Spleen (tissue), 13 donors: ENCODE measurements at places on chromosomes 3 and 15.

DNA sequence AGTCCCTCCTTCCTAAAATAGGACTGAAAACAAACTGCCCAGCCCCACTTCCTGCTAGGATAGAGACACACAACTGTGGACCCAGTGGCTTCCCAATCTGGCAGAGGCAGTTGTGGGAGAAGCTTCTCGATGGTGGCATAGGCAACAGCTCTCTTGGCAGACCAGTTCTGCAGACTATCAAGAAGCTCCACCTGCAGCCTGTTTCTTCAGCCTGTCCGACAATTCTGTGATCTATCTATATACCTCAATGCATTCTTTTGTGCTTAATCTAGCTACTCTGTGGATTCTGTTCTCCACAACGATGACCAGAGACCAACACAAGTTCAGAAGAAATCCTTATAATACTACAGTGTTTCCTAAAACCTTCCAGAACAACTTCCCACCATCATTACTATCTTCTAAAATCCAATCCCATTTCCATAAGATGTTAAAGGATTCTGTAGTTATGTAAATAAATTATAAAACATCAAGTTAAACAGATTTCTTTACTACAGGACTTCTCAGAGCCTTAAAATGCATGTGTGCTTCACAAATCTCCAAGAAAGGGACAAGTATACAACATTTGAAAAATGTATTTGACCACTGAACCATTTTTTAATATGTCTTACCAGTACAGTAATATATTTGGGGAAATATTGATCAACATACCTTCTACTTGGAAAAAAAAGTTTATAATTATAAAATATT, 57.7 kb downstream of the IGF2BP2 start:
- no peak for DNase-seq

DNA sequence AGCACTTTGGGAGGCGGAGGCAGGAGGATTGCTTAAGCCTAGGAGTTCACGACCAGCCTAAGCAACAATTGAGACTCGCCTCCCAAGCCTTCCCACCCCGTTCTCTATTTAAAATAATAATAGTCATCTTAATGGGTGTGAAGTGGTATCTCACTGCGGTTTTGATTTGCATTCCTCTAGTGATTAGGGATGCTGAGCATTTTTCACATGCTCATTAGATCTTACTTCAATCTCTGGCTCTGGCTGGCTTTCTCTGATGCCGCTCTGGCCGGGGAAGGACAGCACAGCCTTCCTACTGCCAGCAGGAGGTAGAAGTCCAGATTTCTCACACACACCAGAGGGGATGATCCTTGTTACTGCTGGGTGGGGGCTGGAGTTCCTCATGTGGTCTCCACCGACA, 7.4 kb upstream of the EIF4A2 start:
- no peak for DNase-seq

- DNase-seq: no peak
These were observed 386.5 kb upstream of the SGO1 start for GRCh38 chr3:20572473-20572872.

GRCh38 chr3:141227752-141228151, 3.9 kb upstream of the PXYLP1 start:
- no peak for DNase-seq

DNA sequence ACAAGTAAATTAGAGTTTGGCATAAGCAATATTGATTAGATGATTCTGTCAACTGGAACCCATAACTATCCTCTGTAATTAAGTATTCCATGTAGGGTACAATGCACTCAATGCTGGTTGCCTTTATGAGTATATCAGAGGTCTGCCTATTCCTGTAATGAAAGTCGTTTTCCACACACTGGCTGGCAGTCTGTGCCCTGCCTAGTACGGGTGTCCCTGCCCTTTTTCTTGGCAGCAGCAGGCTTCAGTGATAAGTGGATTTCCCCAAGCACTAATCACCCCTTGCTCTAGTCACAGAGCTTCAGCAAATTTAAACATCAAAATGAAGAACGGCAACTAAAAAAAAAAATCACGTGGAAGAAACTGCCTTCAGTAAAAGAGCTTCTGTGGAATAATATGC, 294.8 kb upstream of the STT3B start:
- no peak for DNase-seq

DNA sequence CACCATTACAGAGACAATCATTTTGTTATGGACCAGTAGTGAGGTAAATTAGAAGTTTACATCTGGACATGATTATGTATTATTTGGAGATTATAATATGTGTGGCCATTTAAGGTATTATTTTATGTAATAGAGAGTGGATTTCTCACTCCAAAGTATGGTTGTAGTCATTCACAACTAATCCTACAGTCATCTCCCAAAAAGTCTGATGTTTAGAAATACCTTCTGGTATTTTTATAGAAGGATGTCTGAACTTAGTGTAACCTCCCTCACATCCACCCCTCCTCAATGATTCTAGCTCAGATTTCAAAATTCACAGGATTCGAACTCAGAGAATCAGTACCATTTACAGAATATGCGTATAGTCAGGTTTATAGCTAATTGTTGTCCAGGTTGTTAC, 346.6 kb upstream of the MEIS2 start:
- DNase-seq: no peak

GRCh38 chr3:52277972-52278509, 408 bp downstream of the WDR82 start:
- peak; percentile 94 for DNase-seq

DNA sequence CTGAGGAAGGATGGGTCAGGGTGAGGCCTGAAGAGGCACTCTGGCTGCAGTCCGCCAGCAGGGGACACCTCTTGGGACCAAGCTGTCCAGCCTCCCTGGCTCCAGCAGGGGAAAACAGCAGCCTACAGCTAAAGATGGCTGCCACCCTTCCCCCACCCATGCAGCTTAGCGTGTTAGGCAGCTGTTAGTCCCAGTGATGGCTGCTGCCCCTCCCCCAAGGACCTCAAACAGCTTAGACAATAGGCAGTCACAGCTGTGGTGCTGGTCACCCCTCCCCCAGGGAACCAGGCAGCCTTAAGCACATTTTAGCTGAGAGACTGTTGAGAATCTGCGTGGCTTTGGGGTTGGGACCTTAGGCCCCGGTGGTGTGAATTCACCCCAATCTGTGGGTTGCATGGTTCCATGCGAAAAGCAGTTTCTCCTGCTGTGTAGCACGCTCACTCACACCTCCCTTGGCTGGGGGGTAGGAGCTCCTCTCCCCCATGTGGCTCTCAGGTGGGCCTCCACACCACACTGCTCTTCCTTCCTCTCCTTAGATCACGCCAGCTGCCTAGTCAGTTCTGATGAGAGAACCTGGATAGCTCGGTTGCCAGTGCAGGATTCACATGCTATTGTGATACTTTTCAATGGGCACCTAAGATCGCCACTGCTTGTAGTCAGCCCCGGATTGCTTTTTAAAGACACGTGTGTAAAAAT, 140.5 kb upstream of the CADPS start:
- DNase-seq: peak; percentile 41

DNA sequence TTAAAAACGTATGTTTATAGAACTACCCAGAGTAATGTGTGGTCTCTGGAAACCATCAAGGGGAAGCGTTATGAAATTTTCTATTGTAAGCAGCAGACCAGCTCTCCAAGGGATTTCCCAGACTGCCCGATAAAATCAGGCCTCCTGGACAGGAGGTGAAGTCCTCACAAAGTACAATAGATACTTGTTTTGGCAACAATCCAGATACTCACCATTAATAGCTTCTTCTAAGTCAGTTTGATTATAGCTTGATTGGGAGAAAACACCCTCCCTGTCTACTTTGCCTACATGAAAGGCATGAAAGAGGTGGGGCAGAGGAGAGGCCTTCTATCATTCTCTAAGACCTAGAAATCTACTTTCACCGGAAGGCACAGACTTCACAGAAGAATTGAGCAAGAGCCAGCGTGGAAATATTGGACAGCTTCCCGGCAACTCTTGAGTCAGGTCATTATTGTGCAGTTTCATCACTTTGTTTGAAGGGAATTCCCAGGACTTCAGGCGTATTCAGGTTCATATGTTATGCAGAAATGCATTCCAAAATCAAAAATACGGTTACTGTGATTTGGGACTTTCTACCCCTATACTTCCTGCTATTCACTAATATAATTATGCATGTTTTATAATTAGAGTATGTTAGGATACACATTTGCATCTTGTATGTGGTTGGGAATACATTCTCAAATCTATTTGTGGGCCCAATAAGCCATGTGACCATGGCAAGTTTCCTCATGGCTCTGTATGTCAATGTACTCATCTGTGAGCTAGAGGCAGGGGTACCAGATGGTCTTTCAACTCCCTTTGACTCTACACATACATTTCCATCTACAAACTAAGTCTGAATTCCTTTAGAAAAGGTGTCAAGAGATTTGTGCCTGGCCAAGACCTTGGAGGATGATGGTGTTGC, 103.5 kb downstream of the CD47 start:
- no peak for DNase-seq

DNA sequence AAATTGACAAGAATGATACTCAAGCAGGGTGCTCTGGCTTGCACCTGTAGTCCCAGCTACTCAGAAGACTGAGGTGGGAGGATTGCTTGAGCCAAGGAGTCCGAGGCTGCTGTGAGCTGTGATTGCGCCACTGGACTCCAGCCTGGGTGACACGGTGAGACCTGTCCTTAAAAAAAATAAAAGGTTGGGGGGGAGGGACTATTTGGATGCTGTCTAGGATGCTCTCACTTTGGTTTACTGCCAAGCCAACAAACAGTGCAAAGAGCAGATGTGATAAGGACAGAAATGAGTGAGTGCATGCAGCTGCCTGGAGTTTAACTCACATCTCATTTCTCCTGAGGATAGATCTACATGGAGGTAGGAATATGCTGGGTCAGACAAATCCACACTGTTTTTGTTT, 130.0 kb downstream of the FRMD4B start:
- no peak for DNase-seq

DNA sequence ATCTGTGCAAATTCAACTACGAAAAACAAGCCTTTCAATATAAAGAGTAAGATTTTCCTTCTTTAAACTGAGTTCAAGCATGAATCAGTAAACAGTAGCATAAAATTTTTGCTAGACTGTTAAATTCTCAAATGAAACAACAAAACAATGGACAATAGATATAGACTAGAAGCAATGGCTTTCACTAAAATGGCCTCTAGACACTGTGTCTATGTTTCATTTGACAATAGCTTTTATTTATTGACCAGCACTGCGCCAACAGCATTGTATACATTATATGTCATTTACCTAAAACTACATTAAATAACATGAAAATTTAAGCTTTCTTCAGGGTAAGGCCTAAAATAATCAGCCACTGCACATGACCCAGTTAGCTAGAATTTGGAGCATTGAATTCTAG, 148.5 kb downstream of the DUT start:
- DNase-seq: no peak

GRCh38 chr3:53420831-53421230, 73.5 kb upstream of the DCP1A start:
- no peak for DNase-seq

GRCh38 chr15:63858881-63859280, 25.1 kb upstream of the HERC1 start:
- DNase-seq: no peak

DNA sequence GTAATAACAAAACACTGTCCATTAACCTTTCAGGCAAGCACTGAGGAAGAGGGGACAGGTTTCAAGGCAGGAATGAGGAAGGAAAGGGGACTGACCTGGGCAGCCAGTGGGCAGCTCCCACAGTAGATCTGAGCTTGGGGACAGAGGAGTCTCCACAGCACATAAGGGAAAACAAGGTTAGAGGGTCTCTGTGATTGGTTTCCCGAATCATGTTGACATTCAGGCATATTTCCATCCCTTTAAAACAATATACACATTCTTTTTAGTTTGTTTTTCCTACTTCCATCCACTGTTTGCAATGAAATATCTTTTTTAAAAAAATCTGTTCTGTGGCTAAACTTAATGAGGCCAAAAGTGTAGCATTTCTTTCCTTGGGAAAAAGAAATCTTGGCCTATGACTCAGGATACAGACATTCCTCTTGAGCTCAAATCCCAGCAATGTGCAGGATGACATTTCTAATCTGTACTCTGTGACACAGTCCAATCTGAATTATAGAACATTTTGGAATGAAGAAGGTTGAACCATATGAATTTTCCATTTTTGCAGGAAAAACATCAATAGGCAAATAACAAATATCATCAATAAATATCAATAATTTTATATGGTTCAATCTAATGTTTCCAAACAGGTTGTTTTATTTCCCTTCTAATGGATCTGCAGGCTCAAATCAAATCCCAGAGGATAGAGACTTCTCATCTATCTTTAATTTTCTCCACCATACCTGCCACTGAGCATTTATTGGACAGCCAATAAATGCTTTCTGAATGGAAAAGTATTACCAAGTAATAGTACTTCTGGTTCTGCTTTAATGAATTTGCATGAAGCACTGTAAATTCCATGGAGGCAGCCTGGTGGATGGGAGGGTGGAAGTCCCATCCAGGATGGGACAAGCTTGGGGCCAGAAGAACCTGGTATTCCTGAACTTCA, 54.1 kb downstream of the ITGB5 start:
- DNase-seq: no peak

DNA sequence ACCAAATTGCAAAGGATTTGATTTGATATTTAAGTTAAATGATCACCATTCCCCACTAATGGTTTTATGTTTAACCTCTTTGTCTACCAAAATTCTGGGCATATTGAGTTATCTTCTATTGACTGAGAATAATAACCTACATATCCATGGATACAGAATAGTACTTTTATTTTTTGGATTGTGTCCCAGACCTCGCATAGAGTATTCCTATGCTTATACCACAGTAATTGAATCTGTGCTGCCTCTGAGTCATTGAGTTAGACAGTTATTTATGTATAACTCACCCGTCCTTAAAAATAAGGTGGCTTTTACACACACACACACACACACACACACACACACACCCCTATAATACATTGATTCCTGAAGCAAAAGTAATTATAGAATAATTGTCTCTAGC, 690.1 kb upstream of the BCHE start:
- no peak for DNase-seq

- no peak for DNase-seq
These were observed 339.1 kb downstream of the SATB1 start for GRCh38 chr3:18086078-18086477.

GRCh38 chr3:133941415-133941821, 45.7 kb upstream of the RAB6B start:
- peak; percentile 18 for DNase-seq

DNA sequence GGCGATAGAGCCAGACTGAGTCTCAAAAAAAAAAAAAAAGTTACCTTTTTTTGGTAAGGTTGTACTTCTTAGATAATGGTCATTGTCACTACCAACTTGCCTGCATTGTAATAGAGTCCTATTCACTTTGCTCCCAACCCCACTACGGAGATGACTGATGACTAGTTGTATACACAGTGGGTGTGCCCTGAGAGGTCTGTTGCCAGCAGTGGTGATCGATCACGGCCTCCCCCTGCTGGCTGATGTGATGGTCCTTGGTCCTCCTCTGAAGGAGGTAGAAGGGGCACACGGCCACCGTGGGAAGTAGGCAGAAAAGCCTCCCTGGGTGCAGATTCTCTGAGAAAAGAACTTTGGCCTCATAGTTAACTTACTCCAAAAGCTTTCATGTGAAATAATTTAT, 10.7 kb downstream of the GCNT3 start:
- peak; percentile 79 for DNase-seq

- no peak for DNase-seq
These were observed 184.1 kb downstream of the ZIC4 start for GRCh38 chr3:147222291-147222690.

GRCh38 chr15:84634228-84634837, 19.8 kb downstream of the WDR73 start:
- no peak for DNase-seq

GRCh38 chr3:77052733-77053670, 13.1 kb downstream of the ROBO2 start:
- no peak for DNase-seq

- peak; percentile 64 for DNase-seq
These were observed 156.2 kb downstream of the NUP210 start for GRCh38 chr3:13263770-13264467.

- no peak for DNase-seq
These were observed 224.9 kb upstream of the COL8A1 start for GRCh38 chr3:99413504-99413903.
